NCI-H82 (cell line): ENCODE measurements at places on chromosomes 7 and 10.

DNA sequence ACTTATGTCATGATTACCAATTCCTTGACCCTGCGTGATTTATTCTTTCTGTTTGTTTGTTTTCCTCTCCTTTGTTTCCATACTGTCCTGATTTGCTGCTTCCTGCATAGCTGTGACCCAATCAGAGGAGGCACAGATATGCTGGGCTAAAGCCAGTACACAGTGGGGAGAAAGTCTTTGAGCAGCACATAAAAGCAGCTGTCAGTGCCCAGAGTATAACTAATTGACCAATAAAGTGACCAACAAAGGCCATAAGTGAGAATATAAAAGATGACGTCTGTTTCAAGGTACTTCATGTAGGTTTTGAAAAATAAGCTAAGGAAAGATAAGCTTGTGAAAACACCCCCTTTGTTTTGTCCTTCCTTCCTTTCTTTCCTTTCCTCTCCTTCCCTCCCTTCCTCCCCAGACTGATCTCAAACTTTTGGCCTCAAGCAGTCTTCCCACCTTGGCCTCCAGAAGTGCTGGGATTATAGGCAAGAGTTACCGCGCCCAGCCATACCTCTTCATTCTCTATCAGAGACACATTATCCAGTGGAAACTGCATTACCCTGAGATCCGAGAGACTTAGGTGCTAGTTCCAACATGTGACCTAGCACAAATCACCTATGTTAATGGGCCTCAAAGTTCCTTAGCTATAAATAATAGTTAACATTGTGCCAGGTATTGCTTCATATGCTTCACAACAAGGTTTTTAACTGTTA lies 17.0 kb downstream of the BCAP29 start:
- DNase-seq = peak; percentile 3

DNA sequence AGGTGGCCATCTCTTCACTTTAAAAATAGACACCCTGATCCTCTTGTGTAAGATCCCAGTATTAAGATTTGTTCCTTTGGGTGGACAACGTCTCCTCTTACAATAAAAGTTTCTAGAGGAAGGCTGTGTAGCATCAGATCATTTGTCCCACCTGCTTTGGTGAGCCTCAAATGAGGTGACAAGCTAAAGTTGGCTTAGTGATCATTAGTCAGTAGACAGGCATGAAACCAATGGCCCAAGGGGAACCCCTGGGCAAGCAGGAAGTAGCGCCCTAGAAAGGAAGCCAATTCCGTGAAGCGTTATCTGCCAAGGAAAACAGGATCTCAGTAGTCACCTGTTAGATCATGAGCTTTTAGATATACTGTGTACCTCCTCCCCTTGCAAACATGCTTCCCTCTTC lies 66.8 kb downstream of the PCGF5 start:
- no peak for DNase-seq

- DNase-seq = peak; percentile 69
Measured at GRCh38 chr7:55050281-55050680, 31.5 kb downstream of the EGFR start.

DNA sequence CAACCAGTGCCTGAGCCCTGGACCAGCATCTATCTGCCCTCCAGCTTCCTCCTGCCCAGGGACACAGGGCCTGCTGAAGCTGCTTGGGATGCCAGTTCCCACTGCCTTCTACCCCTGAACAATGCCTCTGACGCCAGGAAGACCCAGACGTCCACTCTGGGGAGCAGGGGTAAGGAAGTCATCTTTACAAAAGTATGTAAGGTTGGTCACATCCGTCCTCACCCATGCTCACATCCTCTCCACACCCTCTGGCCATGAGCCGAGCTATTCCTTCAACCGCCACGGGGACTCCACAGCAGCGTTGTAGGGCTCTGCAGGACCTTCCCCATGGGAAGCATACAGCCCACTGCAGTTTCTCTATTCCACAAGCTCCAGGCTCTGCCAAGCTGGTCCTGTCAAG lies 58.5 kb downstream of the CLRN3 start:
- DNase-seq = no peak

DNA sequence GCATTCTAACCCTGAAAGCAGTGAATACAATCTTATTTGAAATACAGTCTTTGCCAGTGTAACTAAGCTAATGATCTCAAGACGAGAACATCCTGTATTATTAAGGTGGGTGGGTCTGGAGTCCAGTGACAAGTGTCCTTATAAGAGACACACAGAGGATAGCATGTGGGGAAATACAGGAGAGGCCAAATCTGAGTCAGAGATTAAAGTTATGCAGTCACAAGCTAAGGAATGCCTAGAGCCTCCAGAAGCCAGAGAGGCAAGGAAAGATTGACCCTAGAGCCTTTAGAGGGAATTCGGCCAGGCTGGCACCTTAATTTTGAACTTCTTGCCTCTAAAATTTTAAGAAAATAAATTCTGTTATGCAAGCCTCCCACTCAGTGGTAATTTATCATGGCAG lies 87.5 kb upstream of the HGF start:
- DNase-seq = no peak

GRCh38 chr7:53789741-53790140 lies 752.4 kb upstream of the VSTM2A start:
- no peak for DNase-seq

DNA sequence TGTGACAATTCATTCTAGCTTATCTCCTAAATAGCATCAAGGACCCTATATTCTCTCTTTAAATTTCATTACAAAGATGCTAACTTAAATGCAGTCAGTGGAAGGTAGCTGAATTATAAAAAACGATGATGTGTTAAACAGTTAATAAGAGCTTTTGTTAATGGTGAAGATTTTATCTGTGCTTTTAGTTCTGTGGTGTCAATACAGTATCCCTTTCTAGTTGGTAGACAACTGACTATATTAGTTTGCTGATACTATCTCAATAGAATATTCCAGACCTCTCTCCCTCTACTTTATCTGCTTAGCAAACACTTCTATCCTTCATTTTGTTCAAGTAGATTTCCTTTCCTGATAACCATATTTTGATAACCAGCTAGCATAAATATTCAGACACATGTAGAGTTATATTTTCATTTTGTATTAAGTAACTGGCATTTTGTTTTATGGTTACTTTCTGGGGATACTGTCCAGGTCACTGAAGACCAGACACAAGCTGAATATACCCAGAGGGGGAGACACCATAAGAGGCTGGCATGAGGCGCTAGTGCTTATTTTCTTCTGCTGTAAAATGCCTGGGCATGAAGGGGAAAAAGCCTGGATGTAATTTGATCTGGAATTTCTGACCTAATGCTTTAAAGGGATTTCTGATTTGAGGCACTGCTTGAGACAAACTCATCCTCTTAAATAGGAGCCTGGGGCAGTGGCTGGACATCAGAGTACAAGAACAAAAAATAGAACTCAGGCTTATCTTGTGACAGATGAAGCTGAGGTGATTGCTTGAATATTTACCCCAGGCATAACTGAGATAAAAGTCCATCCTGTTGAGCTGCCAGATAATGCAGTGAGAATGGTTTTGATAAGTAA lies 197.5 kb downstream of the MALRD1 start:
- peak; percentile 72 for DNase-seq

DNA sequence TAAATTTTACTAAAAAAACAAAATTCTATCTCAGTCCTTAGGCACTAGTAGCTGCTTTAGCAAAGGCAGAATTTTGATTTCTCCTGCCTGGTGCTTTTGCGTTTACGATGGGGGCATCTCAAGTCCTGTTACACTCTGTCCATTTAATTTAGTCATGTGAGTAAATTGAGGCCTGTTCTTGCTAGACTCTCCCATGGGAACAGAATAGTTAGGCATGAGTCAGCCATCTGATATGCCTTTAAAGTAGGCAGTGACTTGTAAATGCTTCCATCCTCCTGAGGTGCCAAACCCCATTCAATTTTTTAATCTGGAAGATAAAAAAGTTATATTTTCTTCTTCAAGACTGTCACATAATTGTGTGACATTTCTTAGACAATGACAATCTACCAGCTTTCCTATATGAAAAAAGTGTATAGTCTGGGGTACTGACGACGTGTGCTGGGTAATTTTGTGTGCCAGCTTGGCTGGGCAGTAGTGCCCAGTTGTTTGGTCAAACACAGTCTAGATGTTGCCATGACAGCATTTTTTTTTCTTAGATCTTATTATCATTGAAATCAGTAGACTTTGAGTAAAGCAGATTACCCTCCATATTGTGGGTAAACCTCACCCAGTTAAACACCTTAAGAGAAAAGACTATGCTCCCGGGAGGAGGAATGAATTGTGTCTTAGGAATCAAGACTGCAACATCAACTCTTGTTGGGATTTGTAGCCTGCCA lies 603.4 kb downstream of the SORCS1 start:
- DNase-seq = peak; percentile 13

GRCh38 chr7:116315803-116316202 lies 105.5 kb downstream of the TES start:
- DNase-seq = no peak

DNA sequence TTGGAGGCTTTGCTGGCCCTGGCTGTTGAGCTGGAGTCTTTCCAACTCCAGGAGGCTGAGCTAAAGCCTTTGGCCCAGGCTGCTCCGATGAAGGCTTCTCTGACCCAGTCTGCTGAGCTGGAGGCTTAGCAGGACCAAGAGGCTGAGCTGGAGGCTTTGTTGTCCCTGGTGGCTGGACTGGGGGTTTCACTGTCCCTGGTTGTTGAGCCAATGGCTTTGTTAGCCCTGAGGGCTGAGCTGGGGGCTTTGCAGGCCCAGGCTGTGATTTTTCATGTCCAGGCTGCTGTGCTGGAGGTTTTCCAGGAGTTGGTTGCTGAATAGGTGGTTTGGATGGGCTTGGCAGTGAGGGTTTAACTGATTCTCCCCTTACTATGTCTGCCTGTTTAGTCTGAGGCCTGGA lies 7.3 kb downstream of the PCLO start:
- peak; percentile 36 for DNase-seq
